ENCODE measurements at places on chromosomes 2 and 18. TPM values are rescaled to one million over a fixed set of nuclear protein-coding genes. Genes with fewer than 3 reads are reported as not detected.

Gene CYP27C1
- 0.18 TPM for total RNA-seq

Gene PSD4
- total RNA-seq, result 3.4 TPM

Gene C2orf66
- total RNA-seq, result not detected

Gene TUBB8B
- not detected for total RNA-seq

Gene UGT1A4
- total RNA-seq, result not detected
